ENCODE measurements at places on chromosomes 5 and 9. TPM values are rescaled to one million over a fixed set of nuclear protein-coding genes. Genes with fewer than 3 reads are reported as not detected.

DNA sequence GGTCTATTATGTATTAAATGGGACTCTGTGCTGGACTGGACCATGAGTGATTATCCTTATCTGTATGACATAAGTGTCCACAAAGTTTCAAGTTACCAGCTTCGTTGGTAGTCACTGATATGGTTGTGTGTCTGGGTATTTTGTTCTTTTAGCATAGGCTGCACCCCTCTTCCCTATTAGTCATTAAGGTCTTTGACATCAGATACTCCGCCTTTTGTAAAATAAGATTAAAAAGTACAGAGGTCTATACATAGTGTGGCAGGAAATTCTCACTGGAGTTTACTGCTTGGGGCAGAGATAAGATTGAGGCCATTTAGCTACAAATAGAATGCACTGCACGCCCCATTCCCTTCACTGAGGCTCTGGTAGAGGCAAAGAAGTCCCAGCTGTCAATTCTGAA is 99.4 kb downstream of the TMEM215 start:
- no peak for DNase-seq

DNA sequence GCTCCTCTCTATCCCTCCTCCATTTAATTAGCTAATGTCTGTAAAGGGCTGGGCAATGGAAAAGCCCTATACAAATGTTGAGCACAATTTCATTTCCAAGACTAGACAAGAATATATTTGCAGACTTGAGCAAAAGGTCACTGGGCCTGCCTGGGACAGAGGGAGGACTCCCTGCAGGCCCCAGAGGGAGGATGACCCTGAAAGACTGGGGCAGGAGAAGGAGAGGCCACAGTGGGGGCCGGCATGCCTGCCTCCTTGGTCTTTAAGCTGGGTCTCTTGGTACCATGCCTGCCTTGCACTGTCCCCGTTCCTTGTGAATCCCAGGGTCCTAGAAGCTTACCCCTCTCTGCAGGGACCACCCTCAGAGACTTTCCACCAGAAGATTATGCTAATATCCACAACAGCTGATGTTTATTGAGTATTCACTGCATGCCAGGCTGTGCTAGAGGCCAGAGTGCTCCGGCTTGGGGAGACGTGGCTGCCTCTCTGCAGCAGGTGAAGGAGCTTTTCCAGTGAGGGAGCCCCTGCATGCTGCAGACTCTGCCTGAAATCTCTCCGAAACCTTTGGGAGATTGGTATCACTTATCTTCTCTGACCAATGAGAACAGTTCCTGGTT is 72.7 kb upstream of the HSPA9 start:
- DNase-seq = no peak

DNA sequence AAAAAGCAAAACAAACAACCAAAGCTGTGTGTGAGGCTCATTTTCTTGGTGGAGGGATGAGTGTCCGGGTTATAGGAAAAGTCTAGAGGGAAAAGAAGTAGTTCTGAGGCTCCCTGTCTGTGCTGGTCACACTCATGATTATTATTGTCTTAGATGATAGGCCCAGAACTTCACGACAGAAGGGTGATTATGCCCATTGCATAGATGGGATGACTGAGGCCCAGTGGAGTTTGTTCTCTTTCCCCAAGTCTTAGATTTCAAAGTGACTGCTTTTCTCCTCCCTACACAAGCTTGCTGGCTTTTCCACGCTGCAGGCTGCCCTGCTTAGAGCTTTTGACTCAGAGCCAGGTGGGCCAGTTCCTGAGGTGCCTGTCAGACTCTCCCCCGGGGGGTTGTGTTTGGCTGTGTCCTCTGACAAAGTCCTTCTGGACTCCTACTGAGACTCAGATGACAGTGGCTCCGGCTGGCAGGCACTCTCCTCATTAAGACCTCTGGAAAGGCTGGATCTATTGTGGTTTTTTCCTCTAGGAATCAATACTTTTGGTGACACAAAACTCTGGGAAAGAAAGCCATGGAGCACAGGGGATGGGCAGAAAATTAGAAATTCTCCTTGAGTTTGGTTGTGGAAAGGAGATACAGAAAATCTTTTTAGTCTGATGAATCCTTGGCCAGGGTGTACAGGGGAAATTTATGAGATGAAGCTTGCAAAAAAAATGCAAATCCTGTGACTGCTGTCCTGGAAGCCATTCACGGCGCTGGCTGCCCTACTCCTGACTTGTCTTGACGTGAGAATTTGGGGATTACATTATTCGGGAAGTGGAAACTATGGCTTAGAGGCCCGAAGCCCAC is 120.9 kb downstream of the NSG2 start:
- DNase-seq = no peak

GRCh38 chr9:35687972-35688557 is 1.7 kb downstream of the TPM2 start:
- DNase-seq = no peak

- no peak for DNase-seq
These were observed at the start of gene SELENOP for GRCh38 chr5:42811591-42812446. Gene SELENOP (minus strand): TSS chr5:42811892. CDS start chr5:42808353, 3,539 bp downstream.

DNA sequence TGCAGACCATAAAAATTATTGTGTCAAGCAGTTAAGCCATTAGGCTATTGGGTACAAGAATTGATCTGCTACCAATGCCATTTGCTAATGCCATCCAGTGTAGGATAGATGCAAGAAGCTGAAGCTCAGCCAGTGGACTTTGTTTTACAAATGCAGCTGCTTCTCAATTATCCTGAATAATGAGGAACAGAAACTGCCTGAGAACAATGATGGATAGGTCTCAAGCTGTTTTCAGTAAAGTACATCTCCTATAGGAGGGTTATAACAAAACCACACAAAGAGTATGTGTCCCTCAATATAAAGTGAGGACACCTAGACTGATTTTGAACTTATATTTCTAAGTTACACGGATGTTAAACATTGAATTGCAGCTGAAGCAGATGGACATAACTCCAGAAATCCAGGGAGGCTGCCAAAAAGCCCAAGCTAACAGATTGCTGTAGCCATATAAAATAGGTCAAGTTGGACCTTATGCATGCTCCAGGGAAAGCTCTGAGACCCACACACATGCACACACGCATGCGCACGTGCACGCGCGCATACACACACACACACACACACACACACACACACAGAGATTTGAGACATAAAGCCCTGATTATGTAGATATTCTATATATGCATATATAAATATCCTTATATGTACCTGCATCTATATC is 482.7 kb upstream of the CD180 start:
- DNase-seq = no peak

DNA sequence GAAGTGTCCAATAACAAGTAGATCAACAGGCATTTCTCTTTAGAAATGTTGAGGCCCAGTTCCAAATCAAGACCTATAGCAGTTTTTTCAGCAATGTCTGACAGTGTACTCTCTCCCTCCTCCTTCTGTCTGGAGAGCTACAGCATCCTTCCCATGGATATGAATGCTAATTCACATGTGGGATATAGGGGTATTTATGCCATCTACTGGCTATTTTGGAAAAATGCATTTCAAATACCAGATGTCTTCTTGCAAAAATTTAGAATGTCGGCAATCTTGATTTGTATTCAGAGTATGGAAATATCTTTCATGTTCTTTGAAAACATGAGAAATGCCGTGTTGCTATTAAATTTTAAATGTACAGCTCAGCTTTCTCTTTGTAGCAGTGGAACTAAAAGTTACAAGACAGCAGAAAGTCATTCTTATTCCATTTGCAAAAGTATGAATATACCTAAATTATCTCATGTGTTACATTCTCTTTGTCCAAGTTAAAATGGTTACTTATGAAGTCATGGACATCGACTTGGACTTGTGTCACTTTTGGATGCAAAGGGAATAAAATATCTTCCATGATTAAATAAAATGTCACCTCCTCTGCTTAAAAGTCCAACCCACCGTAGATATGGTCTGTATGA is 647.8 kb downstream of the TAF11L14 start:
- no peak for DNase-seq

DNA sequence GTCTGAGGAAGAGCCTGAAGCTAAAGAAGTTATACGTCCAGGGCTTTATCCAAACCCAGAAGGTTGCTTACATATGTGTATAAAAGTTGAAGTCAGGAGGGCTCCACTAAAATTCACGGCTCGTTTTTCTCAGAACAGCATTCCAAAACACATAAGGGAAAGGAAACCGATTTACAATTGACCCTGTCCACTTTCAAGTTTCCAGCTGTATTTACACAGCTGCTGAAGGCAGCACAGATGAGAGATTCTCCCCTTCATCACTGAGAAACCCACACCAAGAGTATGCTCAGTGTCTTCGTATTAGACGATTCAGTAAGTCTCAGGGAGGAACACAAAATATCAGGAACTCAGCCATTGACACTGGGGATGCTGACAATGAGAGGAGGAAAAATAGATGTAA is 5.9 kb upstream of the NREP start:
- DNase-seq = no peak

DNA sequence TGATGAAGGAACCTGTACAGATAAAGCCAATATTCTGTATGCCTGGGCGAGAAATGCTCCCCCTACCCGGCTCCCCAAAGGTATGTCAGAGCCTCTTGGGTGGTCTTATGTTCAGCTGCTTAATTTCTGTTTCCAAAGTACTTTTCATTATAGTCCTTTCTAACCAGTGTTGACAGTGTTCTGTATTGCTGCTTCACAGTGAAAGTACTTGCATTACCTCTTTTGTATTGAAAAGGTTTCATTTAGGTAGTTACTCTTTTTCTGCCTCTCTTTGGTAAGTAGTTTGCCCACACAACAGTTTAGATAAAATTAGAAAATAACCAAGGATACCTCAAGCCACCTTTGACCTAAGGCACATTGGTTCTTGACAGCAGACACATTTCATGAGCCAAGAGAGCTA is 169.9 kb downstream of the PAM start:
- no peak for DNase-seq

GRCh38 chr9:110156902-110157301 is 51.1 kb downstream of the C9orf152 start:
- no peak for DNase-seq

GRCh38 chr9:98021306-98022040 is 35.1 kb upstream of the NANS start:
- DNase-seq = no peak

DNA sequence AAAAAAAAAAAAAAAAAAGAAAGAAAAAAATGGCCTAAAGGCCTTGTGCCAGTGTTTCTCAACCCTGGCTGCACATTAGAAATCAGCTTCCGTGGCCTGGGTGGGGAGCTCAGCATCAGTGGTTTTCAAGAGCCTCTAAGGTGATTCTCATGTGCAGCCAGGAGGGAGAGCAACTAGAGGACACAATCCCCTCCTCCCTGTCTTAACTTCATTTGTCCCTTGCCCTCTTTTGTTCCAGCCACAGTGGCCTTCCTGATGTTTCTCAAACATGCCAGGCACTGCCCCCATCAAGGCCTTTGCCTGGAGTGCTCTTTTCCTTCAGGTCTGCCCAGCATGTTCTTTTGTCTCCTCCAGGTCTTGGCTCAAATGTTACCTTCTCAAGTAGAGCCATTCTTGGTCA is 42.4 kb downstream of the HOMER1 start:
- no peak for DNase-seq

Gene PCDHB11
- total RNA-seq = 2.4 TPM

Gene SARDH
- total RNA-seq = 1.4 TPM

Gene ANKRD31
- total RNA-seq = 0.79 TPM

Data from omental fat pad (tissue), 4 donors.